ENCODE measurements at places on chromosomes 12 and 14.

DNA sequence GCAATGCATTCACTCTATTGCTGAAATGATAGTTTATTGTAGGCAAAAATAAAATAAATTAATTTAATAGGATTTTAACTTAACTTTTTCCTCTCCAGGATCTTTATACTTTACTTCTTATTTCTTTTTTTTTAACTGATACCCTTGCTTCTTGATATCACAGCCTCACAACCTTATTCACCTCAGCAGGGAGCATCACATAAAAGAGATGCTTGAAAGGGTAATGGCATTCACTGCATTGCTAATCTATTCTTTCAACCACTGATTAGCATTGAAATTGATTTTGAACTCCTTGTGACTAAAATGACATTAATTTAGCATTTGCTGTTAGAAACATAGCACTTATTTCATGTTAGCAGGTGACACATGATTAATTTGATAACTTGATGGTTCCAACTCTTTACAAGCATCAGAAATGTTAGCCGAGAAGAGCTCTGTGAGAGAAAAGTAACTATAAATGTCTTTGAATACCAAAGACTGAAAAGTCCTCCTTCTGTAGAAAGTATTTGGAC, 689.5 kb upstream of the MGAT4C start:
- no peak for DNase-seq

DNA sequence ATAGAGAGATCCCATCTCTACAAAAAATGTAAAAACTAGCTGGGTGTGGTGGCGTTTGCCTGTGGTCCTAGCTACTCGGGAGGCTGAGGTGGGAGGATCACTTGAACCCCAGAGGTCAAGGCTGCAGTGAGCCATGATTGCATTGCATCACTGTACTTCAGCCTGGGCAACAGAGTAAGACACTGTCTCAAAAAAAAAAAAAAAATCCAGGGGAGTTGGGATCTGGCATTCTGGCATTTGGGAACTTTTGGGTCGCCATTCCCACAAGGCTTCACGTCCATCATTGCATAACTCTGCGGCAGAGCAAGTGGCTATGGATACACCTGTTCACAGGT, 34.7 kb upstream of the FAM181A start:
- no peak for DNase-seq

DNA sequence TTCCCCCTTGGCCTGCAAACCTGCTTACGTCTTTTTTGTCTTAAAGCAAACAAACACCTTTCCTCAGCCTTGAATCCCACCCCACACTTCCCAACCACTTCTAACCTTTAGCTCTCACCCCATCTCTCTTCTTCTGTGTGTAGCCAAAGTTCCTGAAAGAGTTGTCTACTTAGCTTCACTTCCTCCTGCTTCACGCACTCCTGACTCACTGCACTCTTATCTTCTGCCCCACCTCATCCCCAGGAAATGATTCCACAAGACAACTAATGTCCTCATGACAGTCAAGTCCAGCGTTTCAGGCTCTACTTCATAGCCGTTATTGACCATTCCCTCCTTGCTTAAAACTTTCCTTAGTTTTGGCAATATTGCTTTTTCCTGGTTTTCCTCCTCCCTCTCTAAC, 22.4 kb downstream of the EIF2B2 start:
- DNase-seq = no peak

DNA sequence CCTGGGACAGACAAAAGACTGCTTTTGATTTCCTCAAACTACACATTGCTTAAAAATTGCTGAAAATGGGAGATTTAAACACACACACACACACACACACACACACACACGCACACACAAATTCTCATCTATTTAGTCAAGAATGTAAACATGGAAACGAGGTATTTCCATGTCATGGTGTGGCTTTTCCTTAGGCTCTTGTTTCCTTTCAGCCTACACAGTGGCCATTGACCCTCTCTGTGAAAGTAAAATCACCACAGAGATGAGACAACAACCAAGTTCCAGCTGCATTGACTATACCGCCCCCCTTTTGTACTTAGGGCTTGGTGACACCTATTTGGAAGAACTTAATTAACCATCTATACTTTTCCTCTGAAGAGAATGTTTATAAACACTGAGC, 41.9 kb downstream of the TTC8 start:
- no peak for DNase-seq

DNA sequence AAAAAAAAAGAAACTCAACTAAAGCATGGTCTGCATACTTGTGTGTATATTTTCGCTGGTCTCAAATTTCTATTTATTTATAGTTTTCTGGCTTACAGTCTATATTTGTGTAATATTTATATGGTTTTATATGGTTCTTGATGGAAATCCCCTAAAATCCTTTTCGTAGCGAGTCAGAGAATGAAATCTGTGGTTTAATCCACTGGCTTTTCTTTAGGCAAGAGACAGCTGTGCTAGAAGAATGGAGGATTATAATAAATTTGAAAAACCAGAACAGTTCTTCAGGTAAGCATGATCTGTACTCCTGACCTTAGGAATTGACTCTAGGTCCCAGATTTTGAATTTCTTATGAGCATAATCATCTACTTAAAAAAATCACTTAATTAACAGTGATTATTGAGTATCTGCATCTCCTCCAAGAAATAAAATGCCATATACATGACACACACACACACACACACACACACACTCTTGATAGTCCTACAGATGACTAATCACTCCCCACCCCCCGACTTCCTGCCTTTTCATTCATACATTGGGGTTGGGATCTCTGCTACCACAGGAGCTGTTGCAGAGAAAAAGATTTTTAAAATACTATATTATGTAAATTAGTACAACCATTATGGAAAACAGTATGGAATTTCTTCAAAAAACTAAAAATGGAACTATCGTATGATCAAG, 113.4 kb downstream of the CRADD start:
- no peak for DNase-seq

DNA sequence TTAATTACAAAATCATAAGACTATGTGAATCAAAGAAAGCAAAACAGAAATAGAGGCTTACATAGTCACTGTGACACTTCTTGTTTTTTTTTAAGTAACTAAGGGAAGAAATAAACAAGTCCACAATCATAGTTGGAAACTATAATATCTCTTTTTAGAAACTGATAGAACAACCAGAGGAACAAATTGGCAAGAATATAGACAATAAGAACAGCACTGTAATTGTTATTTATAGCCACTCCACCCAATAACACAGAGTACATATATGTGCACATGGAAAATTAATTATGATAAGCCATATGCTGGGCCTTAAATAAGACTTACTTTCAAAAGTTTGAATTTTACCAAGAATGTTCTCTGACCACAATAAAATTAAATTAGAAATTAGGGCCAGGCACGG, 101.1 kb downstream of the PLEKHG7 start:
- no peak for DNase-seq

DNA sequence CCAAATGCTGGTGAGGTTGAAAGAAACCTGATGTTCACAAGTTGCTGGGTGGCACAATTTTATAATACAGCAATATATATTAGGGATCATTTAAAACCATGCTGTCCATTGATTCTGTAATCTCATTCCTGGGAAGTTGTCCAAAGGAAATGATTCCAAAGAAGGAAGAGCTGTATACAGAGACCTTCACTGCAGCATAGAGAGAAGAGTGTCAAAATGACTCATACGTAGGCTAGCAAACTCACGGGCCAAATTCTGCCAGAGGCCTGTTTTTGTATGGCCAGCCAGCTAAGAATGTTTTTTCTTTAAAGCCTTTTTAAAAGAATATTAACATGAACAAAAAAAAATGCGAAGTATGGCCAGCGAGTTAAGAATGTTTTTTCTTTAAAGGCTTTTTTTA, 69.2 kb upstream of the MED13L start:
- DNase-seq = peak; percentile 41

DNA sequence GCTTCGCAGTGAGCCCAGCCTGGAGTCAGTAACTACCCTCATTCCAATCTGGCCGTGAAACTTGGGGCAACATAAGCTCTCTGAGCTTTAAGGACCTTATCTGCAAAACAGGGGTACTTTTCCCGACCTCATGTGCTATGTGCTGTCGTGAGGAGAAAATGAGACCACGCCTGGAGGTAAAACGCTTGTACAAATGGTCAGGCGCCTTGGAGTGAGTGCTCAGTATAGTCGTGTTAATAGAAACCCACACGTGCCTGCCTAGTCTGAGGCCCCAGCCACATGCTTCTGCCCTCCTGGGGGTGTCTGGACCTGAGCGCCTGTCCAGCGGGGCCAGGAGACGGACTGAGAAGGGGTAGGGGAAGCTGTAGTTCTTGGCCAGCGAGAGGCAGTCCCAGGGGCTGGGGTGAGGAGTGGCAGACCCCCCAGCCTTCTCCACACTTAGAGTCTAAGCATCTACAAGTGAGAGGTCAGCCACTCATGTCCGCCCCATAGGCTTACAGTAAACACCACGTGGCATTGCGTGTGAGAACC, 4.9 kb downstream of the AQP5 start:
- no peak for DNase-seq

DNA sequence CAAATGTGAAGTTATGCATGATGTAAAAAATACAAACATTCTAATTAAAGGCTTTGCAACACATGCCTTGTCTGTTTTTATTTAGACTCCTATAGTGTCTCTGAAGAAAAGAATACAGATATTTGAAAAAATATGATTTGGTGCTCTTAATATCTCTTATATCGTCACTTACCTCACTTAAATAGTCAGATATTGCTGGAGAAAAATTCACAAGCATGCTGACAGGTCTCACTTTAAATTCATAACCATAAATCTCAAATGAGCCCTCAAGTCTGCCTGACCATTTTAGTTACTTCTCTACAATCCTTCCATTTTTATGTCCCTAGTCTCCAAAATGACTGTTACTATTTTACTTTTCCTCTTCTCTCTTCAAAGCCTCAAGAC, 5.4 kb upstream of the YEATS4 start:
- DNase-seq = no peak

- DNase-seq = no peak
These were observed 207.3 kb upstream of the OR4E1 start for GRCh38 chr14:21880918-21881317.

GRCh38 chr12:20390846-20391245, 22.5 kb downstream of the PDE3A start:
- DNase-seq = no peak

DNA sequence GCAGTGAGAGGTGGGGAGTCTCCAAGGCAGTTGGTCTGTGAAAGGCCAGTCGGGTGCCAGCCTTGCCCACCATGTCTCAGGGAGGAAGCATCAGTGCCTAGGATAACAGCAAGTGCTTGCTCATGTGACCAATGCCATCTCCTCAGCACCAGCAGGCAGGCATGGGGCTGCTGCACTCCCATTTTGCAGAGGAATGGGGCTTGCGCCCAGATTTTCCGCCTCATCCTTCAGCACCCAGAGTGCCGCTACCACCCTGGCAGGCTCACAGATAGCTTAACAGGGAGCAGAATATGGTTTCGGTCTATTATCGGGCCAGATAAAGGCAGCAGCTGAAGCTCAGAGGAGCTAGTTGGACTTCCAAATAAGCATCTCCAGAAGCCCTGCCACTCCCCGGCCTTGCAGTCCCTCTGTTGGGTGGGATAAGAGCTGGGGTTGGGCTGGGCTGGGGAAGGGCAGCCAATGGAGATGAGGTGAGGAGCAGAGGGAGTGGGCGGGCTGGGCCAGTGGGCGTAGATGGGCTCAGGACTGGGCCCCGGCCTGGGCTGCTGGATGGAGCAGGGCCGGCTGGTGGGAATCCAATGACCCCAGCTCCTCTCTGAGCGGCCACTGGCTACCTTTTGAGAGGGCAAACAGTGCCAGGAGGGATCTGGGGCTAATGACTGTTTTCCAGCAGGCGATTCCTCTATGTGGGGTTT, 8.4 kb upstream of the KRT80 start:
- no peak for DNase-seq

DNA sequence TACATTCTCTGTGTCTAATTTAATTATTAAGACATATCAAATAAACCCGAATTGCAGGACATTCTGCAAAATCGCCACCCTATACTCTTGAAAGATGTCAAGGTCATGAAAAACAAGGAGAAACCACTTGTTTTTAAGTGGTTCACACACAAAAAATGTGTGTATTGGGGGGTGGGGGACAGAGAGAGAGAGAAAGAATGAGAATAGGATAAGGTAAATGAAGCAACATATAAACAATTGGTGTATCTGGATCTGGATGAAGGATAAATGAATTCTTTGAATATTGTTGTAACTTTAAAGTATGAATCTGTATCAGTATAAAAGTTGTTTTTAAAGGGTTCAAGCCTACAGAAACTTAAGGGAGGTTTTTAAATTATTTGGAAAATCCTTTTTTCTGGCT, 72.1 kb downstream of the ARID2 start:
- DNase-seq = no peak

DNA sequence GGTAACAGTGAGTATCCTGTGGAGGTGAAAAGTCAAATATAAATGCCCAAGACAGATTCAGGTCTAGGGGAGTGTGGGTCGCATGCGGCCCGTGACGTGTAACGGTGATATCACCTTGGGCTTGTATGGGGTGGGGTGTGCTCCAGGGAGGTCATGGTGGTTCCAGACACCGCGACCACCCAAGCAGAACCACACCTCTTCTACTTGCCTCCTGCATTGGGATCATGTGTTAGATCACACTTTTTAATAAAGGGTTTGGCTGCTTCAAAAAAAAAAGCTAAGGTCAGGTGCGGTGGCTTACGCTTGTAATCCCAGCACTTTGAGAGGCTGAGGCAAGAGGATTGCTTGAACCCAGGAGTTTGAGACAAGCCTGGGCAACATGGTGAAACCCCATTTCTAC, 4.5 kb downstream of the FBLN5 start:
- no peak for DNase-seq

DNA sequence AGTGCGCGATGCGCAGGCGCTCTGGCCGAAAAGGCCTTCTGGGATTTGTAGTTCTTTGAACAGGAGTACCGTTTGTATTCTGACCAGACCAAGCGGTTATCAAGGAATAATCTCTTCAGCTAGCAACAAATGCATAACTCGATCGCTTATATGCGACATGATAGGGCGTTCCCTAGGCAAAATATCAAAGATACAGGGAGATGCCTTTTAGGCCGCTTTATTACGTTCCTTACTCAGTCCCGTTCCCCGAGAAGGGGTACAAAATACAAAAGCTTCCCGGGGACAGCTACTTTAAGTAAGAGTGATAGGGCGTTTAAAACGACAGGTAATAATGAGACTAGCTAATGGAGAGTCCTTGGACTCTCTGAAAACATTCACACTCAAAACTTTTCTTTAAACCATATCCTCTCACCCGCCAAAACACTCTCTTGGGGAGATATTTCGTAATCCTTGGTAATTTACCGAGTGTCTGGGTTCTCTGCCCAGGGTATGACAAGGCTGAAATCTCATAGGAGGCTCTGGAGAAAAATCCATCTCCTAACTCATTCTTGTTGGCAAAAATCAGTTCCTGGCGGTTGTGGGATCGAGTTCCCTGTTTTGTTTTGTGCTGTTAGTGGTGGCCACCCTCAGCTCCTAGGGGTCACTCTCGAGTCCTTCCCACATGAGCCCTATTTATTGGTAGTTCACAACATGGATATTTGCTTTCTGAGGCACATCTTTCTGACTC, 412 bp upstream of the SNW1 start:
- DNase-seq = peak; percentile 76

Measured in brain pericyte (primary cell).